ENCODE measurements at places on chromosomes 11 and 22. TPM values are rescaled to one million over a fixed set of nuclear protein-coding genes. Genes with fewer than 3 reads are reported as not detected.

- DNase-seq: peak; percentile 82
These were observed 345.0 kb downstream of the TBC1D22A start for GRCh38 chr22:47107431-47107830.

The NLRP14 gene
- total RNA-seq: not detected

GRCh38 chr11:66159324-66159984 is 89.4 kb downstream of the PACS1 start:
- no peak for DNase-seq

- no peak for DNase-seq
These were observed 21.6 kb downstream of the MMP20 start for GRCh38 chr11:102603576-102603975.

GRCh38 chr11:17633987-17634775 is 85.2 kb upstream of the MYOD1 start:
- DNase-seq: no peak

Measured in PC-3 (cell line).